ENCODE measurements at places on chromosomes 1 and 21.

DNA sequence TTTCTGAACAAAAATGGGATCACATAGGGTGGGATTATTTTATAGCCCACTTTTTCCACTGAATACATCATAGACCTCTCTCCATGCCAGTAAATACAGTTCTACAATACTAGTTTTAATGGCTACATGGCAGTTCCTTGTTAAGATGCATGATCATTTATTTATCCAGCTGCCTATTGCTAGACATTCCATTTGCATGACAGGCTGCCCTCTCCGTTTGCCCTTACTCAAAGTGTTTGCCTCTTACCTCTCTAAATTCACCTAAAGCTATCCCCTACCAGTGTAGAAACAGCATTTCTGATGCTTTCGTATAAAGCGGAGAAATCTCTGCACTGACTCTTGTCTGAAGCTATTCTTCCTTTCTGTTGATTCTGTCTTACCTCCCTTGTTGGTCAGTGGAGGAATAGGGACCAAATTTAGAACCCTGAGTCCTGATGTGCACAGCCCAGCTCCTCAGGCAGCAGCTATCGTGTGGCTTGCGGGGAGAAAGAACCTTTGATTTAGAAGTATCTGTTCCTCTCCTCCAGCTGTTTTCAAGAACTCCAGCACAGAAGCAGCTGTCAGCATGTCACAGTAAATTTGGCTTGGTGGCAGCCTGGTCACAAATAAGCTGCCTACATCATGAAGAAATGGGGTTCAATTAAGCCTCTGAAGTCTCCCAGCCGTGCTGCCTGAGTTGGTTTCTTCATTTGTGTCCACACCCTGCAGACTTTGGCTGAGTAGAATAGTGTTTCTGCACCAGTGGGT lies 337.3 kb downstream of the PRDM2 start:
- no peak for DNase-seq

GRCh38 chr1:13483946-13484345 lies 29.9 kb downstream of the LRRC38 start:
- DNase-seq, result no peak

DNA sequence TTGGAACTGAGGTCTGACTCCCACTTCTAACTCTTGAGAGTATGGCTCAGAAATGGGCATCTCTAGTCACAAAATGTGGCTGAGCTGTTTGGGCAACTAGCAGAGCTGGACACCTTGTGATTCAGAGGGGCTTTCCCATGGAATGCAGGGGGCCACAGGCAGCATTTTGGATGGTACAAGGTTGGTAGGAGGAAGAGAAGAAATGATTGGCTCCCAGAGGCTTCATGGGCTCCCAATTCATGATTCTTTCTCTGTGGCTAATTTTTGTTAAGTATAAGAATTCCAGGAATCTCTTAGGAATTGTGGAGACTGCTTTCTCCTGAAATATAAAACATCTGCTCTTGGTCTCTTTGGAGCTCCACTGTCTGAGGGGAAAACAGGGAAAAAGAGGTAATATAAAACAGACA lies 49.7 kb downstream of the PBX1 start:
- no peak for DNase-seq

GRCh38 chr1:37009521-37009920 lies 24.8 kb downstream of the GRIK3 start:
- no peak for DNase-seq

DNA sequence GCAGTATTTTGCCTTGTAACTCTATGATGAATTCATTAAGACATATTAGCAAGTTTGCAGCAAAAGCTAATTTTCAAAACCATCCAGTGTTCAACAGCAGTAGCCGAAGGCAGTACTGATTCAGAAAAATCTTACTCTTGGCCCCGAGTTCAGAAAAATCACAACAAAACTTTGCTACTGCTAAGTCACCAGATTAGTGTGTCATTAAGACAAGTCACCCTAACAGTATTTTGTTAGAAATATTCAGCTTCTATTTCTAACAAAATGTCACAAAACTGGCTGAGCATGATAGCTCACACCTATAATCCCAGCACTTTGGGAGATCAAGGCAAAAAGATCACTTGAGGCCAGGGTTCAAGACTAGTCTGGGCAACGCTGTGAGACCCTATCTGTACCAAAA lies 8.2 kb downstream of the GTF2B start:
- no peak for DNase-seq

GRCh38 chr1:156401041-156401574 lies 32.1 kb downstream of the RHBG start:
- no peak for DNase-seq

- no peak for DNase-seq
These were observed 96.2 kb upstream of the AKT3 start for GRCh38 chr1:243946253-243946652.

DNA sequence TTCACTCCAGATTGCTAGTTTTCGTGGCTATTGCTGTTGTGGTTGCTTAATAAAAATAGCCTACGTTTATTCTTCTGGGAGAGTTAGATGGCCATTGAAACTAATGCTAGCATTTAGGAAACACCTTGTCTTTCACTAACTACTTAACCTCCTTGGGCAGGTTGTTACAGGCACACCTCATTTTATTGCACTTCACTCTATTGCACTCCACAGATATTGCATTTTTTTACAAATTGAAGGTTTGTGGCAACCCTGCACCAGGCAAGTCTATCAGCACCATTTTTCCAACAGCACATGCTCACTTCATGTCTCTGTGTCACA lies 11.3 kb upstream of the MARK1 start:
- no peak for DNase-seq

GRCh38 chr1:93349231-93350135 lies 3.8 kb downstream of the DR1 start:
- no peak for DNase-seq

- no peak for DNase-seq
These were observed 17.2 kb downstream of the JAK1 start for GRCh38 chr1:64948905-64949833.

- DNase-seq, result no peak
These were observed 76.8 kb upstream of the AKT3 start for GRCh38 chr1:243926803-243927245.

- DNase-seq, result no peak
These were observed 12.1 kb upstream of the NDC1 start for GRCh38 chr1:53850082-53850673.

- DNase-seq, result no peak
These were observed 30.3 kb upstream of the CEP350 start for GRCh38 chr1:179924268-179924667.

GRCh38 chr1:54640863-54641836 lies at the start of gene MROH7:
TSS of gene MROH7 (plus strand) at chr1:54641786. CDS start at chr1:54652927, 11,141 bp downstream.
- DNase-seq, result no peak

DNA sequence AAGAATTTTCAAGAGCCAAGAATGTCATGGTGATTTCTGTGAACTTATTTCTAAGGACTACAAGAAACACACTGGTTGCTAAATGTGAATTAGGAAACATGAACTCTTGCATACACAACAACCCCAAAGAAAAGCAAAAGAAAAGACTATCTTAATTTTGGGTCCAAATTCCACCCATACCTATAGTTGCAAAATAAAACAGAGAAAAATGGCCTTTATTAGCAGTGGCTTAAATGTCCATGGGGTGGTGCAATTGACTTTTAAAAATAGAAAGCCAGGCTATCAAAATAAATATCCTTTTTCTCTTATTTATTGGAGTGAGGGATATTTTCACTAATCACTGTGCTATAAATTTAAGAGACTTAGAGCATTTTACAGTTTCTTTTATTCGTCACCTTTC lies 80.9 kb upstream of the DPYD start:
- no peak for DNase-seq

DNA sequence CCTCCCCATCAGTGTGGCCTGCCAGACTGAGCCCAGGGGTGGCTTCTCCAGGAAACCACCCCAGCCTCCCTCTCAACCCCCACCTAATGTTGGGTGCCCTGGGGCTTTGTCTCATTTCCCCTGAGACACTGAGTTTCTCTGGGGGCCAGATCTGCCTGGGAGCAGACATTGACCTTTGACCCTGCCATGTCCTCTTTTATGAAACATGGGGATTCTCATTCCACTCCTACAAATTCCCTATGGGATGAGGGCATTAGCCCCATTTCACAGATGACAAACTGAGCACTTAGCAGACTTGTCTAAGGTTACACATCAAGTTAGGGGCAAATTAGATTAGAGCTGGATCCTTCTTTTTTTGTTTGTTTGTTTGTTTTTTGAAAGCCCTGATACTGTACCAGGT lies 24.1 kb downstream of the RHBG start:
- no peak for DNase-seq

DNA sequence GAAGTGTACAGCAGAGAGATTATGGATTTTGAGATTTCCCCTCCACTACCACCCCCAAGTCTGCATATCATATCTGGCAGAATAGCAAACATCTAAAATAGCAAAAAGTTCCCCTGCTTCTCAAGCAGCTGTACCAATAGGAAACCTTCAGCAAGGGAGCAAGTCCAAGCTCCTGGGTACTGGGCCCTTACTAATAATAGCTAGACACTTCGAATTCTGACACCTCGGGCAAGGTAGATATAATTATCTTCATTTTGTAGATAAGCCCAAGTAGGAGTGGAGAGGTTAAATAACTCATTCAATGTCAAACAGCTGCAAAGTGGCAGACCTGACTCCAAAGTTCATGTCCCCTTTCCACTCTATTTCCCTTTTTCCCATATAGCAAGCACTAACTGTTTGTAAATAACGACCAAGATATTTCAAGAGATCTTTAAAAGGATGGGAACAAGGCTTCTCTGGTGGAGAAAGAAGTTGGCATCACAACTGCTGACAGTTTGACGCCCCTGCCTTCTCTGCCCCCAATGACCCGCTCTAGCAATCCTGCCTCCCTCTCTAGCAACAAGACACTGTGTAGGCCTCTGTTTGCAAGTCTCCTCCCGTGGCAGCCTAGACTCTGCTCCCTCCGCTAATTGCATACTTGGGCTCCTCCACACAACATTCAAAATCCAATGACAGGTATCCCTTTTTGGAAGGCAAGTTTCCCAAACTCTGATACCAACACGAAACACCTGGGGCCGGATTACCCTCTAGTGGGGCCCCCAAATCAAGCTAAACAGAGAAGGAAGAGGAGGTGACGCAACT lies 18.7 kb upstream of the ADAR start:
- DNase-seq, result no peak

GRCh38 chr1:16212251-16212961 lies at the start of gene ARHGEF19:
TSS of gene ARHGEF19 (minus strand) at chr1:16212652. CDS start at chr1:16209054, 3,598 bp downstream.
- no peak for DNase-seq

DNA sequence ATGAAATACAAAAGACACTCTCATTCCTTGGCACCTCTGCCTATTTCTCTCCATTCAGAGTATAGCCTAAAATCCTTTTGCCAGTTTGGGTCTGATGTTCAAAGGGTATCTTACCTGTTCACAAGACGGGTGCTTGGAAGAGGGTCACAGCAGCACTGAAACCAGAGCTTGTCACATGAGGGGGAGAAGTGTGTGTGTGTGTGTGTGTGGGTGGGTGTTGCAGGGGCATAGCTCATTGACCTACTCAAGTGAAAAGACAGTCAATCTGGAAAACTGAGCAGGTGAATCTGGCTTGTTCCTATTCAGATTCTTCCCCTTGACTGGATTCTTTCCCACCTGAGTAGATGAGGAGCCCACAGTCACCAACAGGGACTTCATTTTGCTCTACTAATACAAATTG lies 63.9 kb downstream of the KCTD3 start:
- DNase-seq, result no peak

DNA sequence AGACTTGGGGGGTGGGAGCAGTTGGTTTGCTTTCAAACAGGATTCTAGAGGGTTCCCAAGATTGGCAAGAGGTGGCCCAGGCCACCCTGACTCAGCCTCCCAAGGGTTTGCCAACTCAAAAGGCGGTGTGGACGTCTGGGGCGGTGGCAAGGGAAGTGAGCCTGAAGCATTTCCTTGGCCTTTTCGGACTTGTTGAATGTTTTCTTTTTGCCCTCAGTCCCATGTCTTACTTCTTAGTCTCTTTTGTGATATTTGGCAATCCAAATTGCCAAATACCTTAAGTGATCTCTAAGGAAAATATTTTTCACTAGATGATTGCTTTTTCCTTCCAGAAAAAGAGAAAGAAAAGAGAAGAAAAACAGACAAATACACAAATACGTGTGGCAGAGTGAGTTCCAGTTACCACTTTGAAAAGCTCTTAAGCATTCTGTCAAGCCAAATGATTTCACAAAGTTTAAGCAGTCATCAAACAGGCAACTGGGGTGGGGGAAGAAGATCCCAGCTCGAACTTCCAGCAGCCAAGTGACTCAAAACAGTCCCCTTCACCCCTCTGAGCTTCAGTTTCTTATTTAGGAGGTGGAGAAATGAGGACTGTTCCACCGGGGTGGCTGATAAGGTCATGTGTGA lies 374.6 kb upstream of the USP24 start:
- no peak for DNase-seq

- no peak for DNase-seq
These were observed 195.4 kb upstream of the RUNX1 start for GRCh38 chr21:35244514-35244913.

GRCh38 chr1:246037832-246038231 lies 469.2 kb downstream of the SMYD3 start:
- DNase-seq, result no peak
